Adrenal gland (tissue), 19 donors: ENCODE measurements at places on chromosomes 6 and 20.
A peak's percentile ranks its signal among the peaks of the same experiment; 100 is the strongest.

GRCh38 chr6:159646116-159646515 is 46.9 kb downstream of the SOD2 start:
- no peak for DNase-seq

DNA sequence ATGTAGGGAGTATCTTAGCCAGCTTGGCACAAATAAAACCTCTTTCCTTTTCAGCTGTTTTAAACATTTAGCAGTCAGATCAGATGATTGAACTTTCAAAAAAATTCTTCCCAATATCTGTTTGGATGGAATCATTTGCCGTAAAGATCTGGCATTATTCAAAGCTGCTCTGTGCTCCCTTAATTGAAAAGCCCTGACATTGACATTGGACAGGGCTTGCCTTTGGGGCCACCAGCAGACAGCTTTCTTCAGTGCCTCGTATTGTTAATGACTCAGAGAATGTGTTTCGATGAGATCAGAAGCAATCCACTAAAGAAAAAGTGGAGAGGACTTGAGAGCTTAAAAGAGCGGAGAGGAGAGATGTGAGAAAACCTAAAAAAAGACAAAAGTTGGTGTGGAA is 343.5 kb downstream of the NRN1 start:
- DNase-seq: no peak

- DNase-seq: no peak
Measured at GRCh38 chr20:5044075-5044620, 42.8 kb upstream of the SLC23A2 start.

DNA sequence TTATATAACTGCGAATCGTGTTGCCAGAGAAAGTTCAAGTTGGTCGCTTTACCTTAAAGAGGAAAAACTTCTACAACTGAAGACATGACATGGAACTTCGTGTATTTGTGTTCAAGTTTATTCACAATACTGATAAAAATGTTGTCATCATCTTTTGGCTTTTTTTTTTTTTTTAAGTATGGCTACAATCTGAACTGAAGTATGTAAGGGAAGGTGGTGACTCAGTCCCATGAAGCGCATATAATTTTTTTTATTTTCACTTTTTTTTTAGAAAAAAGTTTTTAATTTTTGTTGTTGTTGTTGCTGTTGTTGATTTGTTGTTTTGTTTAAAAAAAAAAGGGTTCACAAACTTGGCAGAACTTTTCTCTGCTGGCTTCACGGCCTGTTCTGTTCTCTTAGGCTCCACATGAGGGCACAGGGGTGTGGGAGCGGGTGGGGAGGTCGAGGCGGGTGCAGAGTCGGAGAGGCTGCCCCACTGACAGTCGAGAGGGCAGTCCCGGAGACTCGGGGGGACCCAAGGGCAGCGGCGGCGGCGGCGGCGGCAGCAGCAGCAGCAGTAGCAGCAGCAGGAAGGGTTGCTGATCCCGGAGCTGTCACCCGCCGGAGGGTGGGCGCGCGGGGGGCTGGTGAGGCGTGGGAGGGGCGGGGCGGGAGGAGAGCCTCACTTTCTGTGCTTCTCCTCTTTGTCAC is 17.0 kb downstream of the TFAP2A start:
- DNase-seq: no peak

- no peak for DNase-seq
Measured at GRCh38 chr6:89975991-89976693, 81.9 kb downstream of the GJA10 start.

DNA sequence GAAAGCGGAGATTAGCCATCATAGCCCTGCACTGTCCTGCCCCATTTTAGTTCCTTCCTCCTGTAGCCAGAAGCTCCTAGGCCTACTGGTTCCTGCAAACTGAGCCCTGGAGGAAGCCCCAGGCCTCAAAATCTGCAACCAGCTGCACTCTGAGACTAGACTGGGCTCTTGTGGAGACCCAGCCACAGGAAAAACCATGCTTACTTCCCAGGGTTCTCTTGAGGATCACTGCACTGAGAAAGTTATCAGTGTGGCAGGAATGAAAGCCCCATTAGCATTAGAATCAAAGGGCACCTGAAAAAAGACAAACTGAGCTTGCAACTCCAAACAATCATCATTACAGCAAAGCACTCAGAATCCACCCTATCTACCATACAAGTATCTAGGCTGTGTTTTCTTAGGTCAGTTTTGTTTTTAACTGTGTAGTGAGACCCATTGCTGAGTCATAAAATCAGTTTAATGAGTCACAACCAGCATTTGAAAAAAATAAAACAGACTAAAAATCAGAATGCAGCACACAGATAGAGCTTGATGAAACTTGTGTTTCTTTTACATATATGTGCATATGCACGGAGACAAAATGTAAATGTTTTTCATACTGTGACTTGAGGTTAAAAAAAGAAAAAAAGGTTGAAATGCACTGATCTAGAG is 91.0 kb downstream of the UNC5CL start:
- DNase-seq: no peak

DNA sequence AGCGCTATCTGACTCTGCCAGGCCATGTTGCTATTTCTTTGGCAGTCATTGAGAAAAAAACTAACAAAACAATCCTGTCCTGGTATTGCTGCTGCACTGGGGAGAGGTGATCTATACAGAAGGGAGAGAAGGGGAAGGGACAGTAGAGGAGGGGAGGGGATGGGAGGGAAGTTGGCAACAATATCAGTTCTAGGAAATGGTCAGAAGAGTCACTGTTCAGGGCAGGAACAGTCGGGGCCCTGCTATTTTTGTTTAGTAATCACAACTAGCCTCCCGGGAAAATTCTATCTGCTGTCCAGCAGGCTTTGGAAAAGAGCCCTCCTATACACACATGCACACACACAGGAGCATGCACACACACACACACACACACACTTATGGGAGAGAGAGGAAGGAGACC is 142.3 kb upstream of the CARMIL1 start:
- peak; percentile 32 for DNase-seq

- no peak for DNase-seq
Measured at GRCh38 chr6:165317723-165318122, 8.3 kb upstream of the C6orf118 start.

DNA sequence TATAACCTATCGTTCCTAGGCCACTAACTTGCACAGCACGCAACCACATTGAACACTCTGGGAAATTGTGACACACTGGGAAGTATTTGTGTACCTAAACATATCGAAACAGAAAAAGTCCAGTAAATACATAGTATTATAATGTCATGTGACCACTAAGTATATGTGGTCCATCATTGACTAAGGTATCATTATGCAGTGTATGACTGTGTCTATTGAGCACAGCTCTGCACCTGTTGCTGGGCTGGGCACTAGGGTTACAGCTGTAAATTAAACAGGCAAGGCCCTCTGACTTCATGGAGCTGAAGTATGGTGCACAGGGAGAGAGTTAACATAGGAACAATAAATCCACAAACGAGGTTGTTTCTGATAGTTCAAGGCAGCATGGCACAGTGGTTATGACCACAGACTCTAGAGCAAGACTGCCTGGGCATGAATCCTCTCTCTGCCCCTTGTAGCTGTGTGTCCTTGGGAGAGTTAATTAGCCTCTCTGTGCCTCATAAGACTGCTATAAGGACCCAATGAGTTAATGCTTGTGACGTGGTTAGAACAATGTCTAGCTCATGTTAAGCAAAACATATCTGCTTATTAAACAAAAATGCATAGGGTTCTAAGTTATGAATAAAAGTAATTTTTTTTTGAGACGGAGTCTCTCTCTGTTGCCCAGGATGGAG is 10.6 kb downstream of the BCAS1 start:
- DNase-seq: no peak

DNA sequence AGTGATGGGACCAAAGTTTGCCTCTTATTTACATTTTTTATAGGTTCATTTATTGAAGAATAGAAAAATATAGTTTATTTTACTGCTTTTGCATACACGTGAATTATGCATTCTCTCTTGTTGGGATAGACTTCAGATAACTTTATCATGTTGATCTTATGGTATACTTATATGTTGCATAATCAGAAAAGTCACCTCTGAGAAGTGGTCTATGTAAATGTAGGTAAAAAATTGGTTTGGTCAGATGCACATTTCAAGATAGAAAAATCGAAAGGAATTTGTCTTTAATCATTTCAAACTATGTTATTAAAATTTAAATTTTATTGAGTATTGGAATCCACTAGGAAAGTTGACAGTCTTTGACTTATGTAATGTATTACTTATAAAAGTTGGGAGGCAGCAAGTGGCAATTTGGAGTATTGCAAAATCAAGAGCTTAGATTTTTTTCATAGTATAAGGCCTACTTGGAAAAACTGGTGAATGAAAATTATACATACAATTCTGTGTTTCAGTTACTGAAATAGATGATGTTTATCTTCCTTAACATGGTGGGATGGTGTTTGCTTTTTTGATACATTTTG is 2.4 kb downstream of the PHF3 start:
- DNase-seq: no peak

GRCh38 chr6:47106216-47106615 is 64.1 kb upstream of the ADGRF1 start:
- DNase-seq: no peak

DNA sequence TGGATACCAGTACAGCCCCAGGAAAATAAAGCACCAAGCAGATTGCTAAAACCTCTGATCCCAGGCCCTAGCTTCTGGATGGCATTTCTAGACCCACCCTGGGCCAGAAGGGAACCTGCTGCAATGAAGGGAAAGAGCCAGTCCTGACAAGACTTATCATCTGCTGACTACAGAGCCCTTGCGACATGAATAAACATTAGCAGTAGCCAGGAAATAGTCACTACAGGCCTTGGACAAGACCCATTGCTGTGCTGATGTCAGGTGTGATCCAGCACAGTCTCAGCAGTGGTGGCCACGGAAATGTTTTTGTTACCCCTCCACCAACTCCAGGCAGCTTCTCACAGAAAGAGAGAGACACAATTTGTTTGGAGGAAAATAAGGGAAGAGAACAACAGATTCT is 399.3 kb downstream of the HAO1 start:
- DNase-seq: no peak

GRCh38 chr6:101730954-101731353 is 337.4 kb downstream of the GRIK2 start:
- no peak for DNase-seq

DNA sequence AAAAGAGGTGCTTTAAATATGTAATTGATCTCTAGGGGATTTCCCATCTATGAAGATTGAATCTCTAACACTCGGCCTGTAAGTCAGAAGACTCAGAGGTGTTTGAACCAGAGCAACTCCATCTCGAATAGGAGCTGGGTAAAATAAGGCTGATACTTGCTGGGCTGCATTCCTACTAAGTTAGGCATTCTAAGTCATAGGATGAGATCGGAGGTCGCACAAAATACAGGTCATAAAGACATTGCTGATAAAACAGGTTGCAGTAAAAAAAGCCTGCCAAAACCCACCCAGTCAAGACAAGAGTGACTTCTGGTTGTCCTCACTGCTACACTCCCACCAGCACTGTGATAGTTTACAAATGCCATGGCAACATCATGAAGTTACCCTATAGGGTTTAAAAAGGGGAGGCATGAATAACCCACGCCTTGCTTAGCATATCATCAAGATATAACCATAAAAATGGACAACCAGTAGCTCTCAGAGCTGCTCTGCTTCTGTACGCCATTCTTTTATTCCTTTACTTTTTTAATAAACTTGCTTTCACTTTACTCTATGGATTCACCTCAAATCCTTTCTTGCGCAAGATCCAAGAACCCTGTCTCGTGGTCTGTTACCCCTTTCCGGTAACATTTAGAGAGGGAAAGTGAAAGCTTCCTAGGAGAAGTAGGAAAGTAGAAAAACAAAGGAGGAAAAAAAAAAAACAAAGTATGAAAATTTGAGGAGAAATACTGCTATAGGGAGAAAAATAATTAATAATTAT is 129.7 kb upstream of the PHACTR1 start:
- no peak for DNase-seq

GRCh38 chr20:20363434-20363798 is 4.5 kb upstream of the INSM1 start:
- DNase-seq: no peak

GRCh38 chr20:62922451-62922921 is 3.8 kb downstream of the DIDO1 start:
- no peak for DNase-seq

GRCh38 chr6:16781348-16782169 is 20.3 kb upstream of the ATXN1 start:
- no peak for DNase-seq

DNA sequence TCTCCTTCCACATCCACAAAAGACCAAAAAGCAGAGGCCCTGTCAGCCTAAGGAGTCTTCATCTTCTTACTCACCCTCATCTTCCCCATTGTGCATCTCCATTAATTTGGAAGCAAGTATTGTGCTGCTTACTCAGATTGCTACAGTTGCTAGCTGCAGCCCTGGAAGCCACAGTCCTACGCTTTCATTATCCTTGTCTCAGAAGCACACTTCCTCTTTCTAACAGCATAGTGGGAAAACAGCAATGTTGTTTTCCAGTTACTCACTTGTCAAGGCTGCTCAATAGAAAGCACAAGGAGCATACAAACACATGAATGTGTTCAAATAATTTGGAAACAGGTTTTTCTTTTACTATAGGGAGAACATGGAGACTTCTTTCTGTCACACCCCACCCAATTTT is 76.6 kb upstream of the RBM24 start:
- DNase-seq: no peak

GRCh38 chr6:35487658-35488516 is 9.0 kb downstream of the TEAD3 start:
- DNase-seq: no peak

- DNase-seq: no peak
Measured at GRCh38 chr6:33944686-33945411, 141.0 kb upstream of the MLN start.

GRCh38 chr20:10094566-10095173 is 59.9 kb downstream of the ANKEF1 start:
- DNase-seq: no peak

DNA sequence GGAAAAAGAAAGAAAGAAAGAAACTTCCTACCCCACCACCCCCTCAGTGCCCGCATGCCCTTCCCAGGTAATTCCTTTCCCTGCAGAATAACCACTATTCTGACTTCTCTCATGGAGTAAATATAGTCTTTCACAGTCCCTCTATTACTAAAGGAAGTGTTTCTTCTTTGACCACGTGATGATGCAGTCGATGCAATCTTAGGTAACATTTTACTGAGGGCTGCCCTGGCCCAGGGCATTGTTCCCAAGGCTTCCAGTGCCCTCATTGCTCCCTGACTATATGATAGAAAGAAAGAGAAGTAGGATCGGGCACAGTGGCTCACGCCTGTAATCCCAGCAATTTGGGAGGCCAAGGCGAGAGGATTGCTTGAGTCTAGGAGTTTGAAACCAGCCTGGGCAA is 29.1 kb downstream of the ARHGAP40 start:
- DNase-seq: no peak

DNA sequence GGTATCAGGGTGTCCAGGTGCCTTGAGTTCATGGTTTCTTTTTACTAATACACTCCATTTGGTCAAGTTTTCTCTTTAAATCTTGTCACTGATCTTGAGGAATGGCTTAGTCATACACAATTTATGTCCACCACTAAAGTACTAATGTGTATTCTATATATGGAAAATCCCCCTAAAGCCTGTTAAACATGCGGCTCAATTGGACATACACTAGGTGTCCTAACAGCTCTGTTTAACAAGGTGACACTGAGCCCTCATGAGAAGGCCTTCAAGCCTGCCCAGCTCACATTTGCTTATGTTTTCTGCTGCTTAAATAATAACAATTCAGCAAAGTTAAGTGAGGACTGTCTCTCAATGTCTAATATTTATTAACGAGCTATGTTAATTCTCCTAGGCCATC is 31.5 kb downstream of the PDE7B start:
- no peak for DNase-seq

GRCh38 chr20:47950913-47951283 is 165.6 kb upstream of the SULF2 start:
- DNase-seq: no peak
